ENCODE measurements at places on chromosomes 12 and 14.

DNA sequence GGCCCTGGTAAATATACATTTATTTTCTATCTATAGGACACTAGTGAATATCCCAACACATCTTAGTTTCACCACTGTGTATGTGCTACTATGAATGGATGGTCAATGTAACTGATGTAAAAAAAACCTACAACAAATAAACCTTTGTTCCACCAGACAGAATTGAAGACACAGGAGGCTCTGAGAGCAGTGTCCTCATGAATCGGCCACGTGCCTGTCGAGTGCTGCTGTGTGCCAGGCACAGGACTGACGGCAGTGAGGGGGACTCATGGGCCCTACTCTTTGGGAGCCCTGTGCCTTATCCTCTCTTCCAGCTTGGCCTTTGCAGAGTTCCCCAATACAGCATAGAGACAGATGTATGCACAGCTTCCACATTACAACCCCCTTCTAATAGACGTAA lies 18.2 kb downstream of the CINP start:
- DNase-seq: no peak

GRCh38 chr12:54007538-54008259 lies 1.1 kb upstream of the HOXC8 start:
- no peak for DNase-seq

DNA sequence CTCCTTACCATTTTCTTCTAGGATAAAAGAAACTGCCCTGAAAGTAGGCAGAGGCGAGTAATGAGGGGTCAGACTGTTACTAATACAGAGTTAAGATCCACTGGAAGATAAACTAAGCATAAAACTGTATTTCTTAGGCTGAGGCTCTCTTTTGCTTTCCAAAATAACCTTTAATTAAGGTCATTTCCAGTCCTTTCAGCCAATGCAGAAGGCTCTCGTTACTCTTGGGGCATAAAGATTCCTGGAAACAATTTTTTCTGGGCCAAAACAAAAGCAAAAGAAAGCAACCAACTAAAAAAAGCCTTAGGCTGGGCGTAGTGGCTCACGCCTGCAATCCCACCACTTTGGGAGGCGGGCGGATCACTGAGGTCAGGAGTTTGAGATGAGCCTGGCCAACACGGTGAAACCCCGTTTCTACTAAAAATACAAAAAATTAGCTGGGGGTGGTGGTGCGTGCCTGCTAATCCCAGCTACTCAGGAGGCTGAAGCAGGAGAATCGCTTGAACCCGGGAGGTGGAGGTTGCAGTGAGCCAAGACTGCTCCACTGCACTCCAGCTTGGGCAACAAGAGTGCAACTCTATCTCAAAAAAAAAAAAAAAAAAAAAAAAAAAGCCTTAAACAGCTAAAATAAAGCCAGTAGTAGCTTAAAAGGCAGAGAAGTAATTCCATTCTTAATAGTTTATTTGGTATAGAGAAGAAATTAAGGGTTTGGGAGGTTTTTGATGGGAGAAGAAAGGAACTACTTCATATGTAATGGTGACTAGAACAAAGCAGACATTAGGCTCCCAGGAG lies 68.9 kb upstream of the STAC3 start:
- DNase-seq: no peak

DNA sequence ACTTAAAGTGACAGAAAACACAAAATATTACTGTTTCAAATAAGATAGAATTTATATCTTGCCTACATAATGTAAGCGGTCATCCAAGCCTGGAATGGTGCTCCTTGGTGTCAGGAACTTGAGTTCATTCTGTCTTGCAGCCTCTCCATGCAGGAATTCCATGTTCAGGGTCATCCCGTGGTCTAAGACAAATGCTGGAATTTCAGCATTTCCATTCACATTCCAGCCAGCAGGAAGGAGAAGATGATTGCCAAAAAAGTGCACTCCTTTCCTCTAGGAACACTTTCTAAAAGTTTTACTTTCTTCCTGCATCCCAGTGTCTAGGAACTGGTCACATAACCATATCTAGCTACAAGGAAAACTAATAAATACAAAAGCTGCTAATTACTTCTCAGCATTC lies 106.3 kb downstream of the PTPRO start:
- no peak for DNase-seq

- DNase-seq: no peak
These were observed 136.9 kb upstream of the CNOT2 start for GRCh38 chr12:70106347-70106746.

GRCh38 chr12:6167327-6168280 lies 32.6 kb upstream of the CD9 start:
- DNase-seq: no peak

Data from forelimb muscle (tissue), 1 donor.